ENCODE measurements at places on chromosomes 1 and 21. TPM values are rescaled to one million over a fixed set of nuclear protein-coding genes. Genes with fewer than 3 reads are reported as not detected.

Gene ST6GALNAC5
- 1.4 TPM for total RNA-seq

Gene SH2D5
- total RNA-seq: 0.14 TPM

Gene BTG2
- total RNA-seq: 174 TPM

Gene MROH7
- 0.24 TPM for total RNA-seq

Gene GRIK3
- total RNA-seq: 0.05 TPM

Gene ARTN
- 0.19 TPM for total RNA-seq

- no peaks in the 10 kb centered on the region for H3K27me3 ChIP-seq
- peak within 1 kb of the TSS; percentile 41 for H3K4me3 ChIP-seq
- peaks cover 66% of the 10 kb centered on the region for H3K4me1 ChIP-seq
These were observed at the start of gene FGR for GRCh38 chr1:27634985-27635367. Gene FGR (minus strand): TSS chr1:27635185. CDS start chr1:27623916, 11,269 bp downstream.

- no peaks in the 10 kb centered on the region for H3K4me1 ChIP-seq
- no peak overlapping the region for H3K27ac ChIP-seq
- DNase-seq: no peak
- H3K27me3 ChIP-seq: no peaks in the 10 kb centered on the region
- H3K4me3 ChIP-seq: no peak overlapping the region
These were observed 29.1 kb downstream of the LGALS8 start for GRCh38 chr1:236552901-236553300.

All from thymus (tissue), 14 donors.